ENCODE measurements at places on chromosomes 16 and 17.

DNA sequence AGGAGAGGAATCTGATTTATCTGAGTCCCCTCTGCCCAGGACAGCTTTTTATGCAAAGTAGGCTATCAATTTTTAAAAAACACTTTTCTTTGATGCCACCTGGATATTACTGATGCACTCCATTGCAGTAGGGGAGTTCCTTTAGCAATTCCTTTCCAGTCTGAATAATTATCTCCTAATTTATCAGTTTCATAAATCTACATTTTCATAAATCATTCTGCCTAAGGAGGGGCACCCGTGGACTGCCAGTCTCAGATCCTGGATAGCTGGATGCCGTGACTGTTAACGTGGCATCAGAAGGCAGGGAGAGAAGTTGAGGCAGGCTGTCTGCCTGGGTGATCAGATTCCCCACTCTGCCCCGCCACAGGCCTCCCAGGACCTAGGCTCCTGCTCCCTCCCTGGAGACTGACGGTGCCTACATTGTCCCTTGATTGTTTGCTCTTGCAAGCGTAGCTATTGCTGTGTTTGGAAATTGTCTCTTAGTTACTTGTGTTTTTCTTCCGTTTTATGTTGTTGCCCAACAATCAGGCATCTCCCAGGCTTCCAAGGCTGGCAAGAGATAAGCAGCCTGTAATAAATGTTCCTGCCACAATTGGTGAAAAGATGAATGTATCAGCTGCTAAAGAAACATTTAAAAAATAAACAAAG, 75.2 kb downstream of the KATNIP start:
- no peak for DNase-seq

- no peak for DNase-seq
Observed at GRCh38 chr17:75074532-75074931, 13.2 kb upstream of the SLC16A5 start.

DNA sequence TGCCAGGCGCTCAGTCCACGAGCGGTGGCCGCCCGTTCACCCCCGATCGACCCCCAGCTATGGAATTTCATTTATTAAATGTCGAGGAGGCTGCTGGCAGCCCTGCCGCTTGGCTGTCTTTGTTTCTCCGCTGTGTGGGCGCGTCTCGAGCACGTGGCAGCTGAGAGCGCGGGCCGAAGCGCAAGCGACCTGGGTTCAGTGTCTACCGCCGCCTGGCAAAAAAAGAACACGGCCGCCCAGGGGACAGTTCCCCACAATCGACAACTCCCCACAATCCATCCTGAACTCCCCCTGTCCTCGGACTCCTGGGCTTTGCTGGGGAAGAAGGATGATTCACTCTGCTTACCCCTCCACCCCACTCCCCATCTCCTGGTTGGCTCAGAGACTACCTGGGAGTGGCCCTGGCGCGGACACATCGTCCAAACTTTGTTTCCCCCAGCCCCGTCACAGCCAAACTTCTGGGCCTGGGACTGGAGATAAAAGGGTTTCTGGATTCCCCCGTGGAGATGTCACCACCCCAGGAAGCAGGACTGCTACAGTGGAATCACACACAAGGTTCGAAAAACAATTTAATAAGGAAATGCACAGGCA, 1.7 kb upstream of the ANKRD13B start:
- peak; percentile 81 for DNase-seq

DNA sequence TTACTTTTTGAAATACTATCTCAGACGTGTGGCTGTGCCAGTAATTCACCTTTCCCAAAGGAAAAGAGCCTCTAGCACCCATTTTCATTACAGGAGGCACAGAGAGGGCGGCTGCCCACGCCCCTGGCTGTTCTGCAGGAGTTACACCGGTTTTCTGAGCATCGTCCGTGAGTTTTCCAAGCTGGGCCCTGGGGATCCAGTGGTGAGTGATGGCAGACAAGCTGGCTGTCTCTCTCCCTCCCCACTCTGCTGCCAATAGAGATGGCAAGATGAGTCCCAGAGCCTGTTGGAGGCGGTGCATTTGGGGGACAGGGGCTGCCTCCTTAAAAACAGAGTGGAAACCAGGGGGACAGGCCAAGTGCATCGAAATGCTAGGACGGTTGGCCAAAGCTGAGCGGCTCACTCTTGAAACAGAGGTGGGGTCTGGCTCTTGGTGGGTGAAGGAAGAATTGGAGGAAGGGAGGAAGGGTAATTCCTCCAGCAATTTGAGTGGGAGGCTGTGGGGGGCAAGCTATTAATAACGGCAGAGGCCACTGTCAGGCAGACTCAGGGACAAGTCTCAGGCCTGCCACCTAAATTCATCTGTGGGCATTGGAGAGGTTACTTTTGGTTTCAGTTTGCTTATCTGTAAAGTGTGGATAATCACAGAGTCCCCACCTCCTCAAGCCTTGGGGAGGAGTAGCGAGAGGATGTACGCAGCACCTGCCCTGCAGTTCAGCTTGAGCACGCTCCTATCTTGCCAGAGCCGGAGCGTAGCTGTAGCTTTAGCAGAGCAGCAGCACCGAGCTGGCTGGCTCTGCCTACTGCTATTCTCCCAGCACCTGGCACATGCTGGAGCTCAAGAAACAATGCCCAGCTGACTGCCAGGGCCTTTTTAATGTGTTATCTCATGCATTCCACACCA, 7.5 kb upstream of the NOS2 start:
- no peak for DNase-seq

- peak; percentile 72 for DNase-seq
Observed at GRCh38 chr17:59565959-59566324, 532 bp downstream of the DHX40 start.

- DNase-seq = no peak
Observed at GRCh38 chr16:2045965-2046892, 1.4 kb downstream of the NTHL1 start.

GRCh38 chr17:48392857-48393256, 37.2 kb downstream of the SKAP1 start:
- no peak for DNase-seq

DNA sequence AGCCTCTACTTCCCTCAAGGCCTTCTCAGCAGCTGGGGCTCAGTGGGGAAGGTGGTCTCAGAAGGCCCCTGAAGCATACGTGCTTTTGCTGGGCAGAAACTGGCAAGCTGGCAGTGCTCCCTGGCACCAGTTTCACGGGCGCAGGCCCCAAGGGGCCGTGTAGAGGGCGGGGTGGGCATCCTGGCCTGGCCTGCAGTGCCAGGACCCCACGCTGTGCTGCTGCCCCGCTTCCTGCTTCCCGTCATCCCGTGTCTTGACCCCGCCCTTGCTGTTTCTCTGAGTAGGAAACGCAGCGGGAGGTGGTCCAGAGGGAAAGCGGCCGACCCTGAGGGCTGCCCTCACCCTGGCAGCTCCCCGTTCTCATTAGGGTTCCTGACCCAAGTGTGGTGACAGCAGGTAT, 6.8 kb downstream of the CDK5R1 start:
- no peak for DNase-seq

- no peak for DNase-seq
Observed at GRCh38 chr17:82457929-82458178, 687 bp upstream of the NARF start.

DNA sequence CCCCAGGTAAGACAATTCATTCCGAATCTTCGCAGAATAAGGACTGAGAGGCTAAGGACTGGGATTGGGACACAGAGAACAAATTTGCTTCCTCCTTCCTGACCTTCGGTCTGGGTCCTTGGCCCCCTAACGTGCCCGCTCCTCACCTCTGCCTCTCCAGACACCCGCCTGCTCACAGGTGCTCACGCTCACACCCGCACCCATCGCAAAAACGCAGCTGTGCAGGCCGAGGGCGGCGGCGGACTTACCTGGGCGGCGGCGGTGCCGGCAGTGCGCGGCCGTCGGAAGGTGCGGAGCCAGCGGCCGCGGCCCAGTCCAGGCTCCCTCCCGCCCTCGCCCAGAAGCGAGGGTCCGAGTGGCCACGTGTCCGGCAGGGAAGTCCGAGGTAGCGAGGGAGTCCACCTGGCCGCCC, 7.1 kb upstream of the HOXB9 start:
- DNase-seq = no peak

GRCh38 chr17:16492613-16493530, 879 bp upstream of the LRRC75A start:
- no peak for DNase-seq

DNA sequence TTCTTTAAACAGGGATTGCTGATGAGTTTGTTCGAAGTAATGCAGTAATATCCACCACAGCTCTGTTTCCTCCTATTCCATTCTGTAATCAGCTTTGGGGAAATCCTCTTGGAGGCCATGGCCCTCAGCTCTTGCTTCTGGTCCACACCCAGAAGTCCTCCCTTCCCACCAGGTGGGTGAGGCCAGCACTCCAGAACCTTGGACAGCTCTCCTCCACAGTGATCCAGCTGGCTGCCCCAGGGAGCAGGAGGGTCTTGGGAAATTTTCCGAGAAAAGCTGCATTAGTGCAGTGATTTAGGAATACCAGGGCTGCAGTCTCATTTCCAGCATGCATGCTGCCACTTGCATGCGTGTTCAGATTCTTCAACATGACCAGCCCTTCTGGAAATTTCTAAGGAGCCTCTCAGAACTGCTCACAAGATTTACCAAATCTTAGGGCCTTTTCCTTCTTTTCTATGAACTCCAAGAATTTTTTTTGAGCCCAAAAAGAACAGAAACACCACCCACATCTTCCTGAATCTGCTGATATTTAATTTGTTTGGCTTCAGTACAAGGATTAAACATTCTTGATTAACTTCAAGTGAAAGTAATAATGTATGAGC, 4.2 kb downstream of the SMPD3 start:
- peak; percentile 36 for DNase-seq

DNA sequence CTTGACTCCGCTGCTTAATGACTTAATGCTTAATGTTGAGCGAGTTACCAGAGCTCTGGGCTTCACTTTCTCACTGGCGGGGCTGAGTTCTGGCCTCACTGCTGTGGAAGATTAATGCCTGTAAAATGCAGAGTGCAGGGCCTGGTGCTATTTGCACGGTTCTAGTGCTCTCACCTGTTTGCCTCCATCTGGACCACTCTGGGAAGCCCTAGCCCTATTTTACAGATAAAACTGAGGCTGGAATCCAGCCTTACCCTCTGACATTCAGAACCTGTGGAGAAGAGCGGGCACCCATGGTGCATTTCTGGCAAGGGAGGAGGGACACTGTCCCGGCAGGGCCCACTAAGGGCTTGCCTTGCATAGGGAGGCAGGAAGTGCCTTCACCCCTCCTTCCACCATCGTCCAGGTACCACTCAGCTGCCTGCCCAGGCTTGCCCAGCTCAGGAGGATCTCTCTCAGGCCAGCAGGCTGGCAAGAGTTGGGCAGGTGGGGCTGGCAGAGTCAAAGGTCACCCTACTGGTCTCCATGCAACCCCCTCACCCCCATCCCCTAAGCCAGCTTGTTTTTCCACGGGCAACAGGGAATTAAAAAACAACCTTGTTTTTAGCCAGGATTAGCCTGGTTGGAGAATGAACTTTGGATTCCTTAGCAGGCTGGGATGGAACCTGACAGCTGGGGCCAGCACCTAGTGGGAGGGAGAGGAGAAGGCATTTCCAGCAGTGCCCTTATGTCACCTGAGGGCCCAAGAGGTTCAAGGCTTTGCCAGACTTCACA, 4.1 kb upstream of the UBALD1 start:
- DNase-seq = no peak

DNA sequence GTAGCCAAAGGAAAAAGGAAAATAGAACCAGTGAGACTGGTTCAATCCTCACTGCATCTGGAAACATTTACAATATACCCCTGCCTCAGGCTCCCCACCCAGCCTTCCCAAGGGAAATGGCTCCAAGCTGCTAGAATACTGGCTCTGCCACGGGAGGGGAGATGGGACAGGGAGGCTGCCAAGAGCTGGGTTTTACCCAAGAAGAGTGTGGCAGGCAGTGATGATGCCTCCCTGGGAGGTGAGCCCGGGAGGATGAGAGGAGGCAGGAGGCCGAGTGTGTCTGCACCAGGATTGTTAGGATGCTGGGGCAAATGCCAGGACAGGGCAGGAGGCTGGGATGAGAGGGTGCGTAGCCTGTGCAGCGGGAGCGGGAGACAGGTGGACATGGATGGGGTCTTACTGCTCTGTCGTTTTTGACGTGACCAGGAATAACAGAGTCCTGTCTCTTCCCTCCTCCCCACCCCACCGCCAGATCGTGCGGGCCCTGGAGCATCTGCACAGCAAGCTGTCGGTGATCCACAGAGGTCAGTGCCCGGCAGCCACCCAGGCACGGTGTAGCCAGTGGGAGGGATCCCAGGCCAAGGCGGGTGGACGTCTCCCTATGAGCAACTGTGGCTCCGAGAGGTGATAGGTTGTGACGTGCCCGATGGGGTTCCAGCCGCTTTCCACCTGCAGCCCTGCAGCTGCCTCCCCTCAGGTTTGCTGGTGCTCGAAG, 18.4 kb downstream of the MAP2K3 start:
- DNase-seq = no peak

- no peak for DNase-seq
Observed at GRCh38 chr16:52787709-52788108, 240.8 kb upstream of the TOX3 start.

GRCh38 chr17:8162233-8162996, at the start of gene VAMP2:
Gene VAMP2, minus strand, starts transcription at chr17:8162948. Its CDS starts 69 bp downstream, at chr17:8162879.
- DNase-seq = peak; percentile 72

GRCh38 chr16:85910854-85911247, 11.9 kb downstream of the IRF8 start:
- no peak for DNase-seq

DNA sequence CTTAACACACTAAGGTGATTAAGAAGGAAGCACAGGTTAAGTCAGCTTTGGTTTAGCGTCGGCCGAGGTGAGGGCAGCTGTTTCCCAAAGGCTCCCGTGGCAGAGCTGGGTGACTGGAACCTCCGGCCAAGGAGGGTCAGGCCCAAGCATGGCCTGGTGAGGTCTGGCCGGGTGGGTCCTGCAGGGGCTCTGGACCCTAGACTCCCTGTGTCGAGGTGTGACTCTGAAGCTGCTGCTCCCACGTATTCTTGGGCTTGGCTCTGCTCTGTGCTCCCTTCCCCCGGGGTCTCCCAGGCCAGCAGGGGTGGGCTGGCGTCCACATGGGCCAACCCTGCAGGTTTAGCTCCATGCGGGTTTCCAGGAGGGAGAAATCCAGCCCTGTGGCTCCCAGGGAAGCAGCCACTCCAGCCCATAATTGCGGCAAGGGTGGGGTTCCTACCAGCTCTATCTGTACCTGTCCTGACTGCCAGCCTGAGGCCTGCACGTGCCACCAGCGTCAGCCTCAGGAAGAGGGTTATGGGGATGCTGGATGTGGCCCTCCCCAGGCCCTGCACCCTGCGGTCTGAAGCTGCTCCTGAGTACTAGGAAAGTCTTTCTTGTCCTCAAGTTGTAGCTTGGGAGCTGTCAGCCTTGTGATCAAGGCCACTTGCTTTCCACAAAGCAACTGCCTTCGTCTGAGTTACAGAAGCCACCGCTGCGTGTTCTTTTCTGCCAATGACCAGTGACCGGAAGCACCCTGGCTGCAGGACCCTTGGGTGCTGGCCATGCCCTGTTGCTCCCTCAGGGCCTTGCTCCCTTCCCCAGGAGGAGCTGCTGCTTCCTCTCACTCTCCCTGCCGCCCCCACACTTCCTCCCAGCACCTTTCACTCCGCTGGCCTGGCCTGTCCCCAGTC, 4.8 kb downstream of the CDK5R1 start:
- DNase-seq = no peak

DNA sequence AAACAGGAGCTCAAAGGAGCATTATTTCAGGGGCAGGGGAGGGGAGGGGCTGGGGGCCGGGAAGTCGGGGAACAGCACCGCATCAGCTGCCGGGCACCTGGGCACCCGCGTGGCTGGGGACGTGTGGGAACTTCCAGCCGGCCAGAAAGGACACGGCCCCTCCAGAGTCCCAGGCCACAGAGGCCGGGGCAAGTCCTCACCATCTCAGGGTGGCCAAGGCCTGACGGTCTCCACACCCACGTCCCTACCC, 1.1 kb downstream of the PGAP6 start:
- no peak for DNase-seq

GRCh38 chr16:76963614-76964315, 227.2 kb upstream of the MON1B start:
- DNase-seq = no peak

GRCh38 chr16:86634292-86634691, 55.9 kb downstream of the FOXL1 start:
- peak; percentile 41 for DNase-seq
